ENCODE measurements at places on chromosomes 6 and 20.

DNA sequence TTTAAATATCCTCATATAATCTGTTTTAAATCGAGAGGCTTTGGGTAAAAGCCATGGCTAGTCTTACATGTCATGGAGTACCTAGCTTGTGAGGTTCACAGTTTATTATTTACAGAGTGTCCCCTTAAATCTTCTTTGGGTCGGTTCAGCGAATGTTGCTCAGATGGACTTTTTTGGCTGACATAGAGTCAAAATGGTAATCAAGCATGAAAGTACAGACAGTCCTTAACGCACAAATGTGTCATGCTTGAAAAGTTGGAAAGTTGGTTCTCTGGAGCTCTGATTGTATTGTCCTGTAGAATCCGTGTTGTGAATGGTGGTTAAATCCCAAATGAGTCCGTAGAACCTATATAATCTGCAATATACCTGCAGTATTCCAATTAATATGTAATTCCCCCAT is 22.0 kb downstream of the PTPN1 start:
- DNase-seq = no peak

- no peak for DNase-seq
Observed at GRCh38 chr20:44587035-44587980, 4.9 kb downstream of the PKIG start.

DNA sequence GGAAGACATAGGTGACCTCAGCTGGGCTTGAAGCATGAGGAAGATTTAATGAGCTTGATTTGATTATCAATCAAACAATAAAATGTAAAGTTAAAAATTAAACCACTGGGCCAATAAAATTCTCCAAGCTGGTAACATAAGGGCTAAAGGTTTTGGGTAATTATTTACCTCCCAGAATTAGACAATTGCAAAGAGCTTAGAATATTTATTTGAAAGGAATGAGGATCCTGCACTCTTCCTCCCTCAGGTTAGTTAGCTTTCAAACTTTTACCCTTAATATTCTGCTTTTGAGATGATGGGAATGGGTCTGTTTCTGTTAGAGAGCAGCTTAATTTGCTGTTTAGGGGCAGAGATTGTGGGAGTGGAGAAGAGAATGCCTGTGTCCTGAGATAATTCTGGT is at the start of gene SLC17A4:
SLC17A4 (plus strand) TSS at position 208 of the 400 bp plus-strand sequence. CDS start 7,221 bp downstream, outside the sequence.
- no peak for DNase-seq

DNA sequence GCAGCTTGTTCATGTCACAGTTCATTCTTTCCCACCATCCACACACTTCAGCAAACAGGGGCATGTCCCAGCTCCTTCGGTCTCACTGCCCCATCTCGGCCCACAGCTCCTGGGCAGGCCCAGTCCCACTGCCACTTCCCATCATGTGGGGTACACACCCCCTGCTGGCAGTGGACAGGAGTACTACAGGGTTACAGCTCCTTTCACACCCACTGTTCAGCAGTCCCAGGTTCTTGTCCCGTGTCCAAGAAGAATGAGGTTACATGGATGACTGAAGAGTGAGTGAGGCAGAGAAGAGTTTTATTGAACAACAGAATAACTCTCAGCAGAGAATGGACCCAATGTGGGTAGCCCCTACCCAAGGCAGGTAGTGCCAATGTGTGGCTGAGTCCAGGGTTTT is 77.8 kb upstream of the SMLR1 start:
- DNase-seq = no peak

DNA sequence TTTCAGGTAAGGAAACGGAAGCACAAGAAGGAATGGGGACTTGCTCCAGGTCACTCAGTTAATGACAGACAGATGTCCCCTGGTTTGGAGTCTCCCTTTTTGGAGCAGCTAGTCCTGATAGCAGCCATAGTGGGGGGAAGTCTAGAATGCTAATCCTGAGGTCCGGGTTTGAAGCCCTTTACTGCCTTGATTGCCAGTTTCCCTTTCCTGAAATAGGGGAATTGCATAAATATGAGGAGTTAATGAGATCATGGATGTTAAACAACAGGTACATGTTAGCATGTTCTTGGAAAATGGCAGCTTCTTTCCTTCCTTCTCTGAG is 341 bp upstream of the TTPAL start:
- DNase-seq = no peak

GRCh38 chr20:33412484-33412838 is 11.1 kb upstream of the CDK5RAP1 start:
- no peak for DNase-seq

- peak; percentile 7 for DNase-seq
Observed at GRCh38 chr6:26056583-26057350, 30.5 kb upstream of the HFE start.

Data from NCI-H2029 (cell line).